Cardiac septum (tissue), 1 donor: ENCODE measurements at places on chromosomes 7 and 10.

- no peak for DNase-seq
Measured at GRCh38 chr7:141663081-141663849, 38.7 kb downstream of the DENND11 start.

DNA sequence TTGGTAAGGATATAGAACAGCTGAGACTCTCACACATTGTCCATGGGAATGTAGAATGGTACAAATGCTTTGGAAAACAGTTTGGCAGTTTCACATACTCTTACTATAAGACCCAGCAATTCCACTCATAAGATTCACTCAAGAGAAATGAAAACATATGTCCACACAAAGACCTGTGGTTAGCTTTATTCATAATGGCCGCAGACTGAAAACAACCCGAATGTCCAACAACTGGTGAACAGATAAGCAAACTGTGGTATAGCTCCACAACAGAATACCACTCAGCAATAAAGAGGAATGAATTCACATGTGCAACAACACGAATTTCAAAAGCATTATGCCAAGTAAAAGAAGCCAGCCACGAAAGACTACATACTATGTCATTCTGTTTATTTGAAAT, 33.5 kb upstream of the CUL1 start:
- no peak for DNase-seq

DNA sequence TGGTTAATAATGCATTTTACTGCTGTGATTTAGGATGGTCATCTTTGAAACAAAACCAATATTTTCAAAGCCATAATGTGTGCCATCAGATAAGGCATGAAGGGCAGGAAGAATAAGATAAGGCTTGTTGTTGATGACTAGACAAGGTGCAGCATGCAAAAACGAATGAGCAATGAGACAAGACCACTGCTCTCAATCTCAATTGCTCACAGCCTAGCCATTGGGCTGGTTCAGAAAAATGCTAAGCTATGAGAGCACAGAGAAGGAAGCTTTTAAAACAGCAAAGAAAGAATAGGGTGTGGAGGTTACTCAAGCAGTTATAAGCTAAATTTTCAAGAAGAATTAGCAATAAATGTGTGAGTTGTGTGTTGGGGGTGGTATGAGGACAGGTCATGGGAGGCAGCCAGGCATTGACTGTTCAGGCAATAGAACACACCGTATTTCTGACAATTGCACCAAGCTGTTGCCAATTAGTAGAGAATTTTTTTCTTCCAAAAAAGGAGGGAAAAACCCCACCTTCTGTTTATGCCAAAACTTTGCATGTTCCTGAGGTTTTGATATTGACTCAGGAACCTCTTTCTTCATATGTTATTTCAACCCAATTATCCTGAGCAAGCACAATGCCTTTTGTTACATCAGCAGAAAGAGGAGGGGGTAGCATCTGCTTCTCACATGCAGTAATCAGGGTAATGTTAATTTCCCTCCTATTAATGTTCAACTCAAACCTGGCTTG, 276.5 kb downstream of the HDAC9 start:
- DNase-seq: no peak

- DNase-seq: no peak
Measured at GRCh38 chr7:14598978-14599377, 303.6 kb downstream of the DGKB start.

- DNase-seq: no peak
Measured at GRCh38 chr7:70165477-70166170, 567.3 kb downstream of the AUTS2 start.

DNA sequence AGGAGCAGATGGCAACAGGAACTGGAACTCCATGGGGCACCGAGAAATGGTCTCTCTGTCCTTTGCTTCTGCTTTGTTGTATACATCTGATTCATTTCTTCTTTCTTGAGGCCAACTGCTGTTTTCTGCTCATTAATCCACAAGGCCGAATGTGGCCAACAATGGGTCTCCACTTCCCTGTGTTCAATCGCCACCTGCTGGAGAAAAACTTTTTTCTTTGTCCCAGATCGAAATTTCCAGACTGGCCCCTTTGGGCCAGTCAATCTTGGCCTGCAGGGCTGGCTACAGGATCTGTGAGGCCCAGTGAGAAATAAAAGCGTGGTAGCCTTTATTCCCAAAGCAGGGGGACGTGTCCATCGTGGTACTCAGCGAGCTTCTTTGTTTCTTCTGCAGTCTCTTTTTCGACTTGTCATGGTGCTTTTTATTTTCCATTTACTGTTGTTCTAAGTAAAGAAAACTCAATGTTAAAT, 58.8 kb downstream of the PARP12 start:
- DNase-seq: no peak
